HS-5 (cell line): ENCODE measurements at places on chromosomes 5 and 9.
A peak's percentile ranks its signal among the peaks of the same experiment; 100 is the strongest.

DNA sequence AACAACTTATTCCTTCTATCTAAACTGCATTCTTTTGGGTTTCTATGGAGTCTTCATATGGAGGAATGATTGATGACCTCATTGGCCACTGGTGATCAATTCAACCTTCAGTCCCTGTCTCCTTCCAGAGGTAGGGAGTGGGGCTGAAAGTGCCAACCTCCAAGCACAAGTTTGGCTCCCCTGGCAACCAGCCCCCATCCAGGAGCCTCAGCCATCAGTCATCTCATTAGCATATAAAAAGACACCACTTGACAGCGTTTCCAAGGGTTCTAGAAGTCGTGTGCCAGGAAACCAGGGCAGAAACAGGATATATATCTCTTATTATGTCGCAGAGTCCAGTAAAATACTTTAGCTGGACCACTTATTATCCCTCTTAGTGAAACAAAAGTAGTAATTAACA, 9.8 kb downstream of the SLC31A2 start:
- no peak for DNase-seq

GRCh38 chr5:14714706-14715105, 50.2 kb downstream of the OTULIN start:
- no peak for DNase-seq

- DNase-seq = no peak
These were observed 617.5 kb upstream of the GRIN3A start for GRCh38 chr9:102355982-102356381.

DNA sequence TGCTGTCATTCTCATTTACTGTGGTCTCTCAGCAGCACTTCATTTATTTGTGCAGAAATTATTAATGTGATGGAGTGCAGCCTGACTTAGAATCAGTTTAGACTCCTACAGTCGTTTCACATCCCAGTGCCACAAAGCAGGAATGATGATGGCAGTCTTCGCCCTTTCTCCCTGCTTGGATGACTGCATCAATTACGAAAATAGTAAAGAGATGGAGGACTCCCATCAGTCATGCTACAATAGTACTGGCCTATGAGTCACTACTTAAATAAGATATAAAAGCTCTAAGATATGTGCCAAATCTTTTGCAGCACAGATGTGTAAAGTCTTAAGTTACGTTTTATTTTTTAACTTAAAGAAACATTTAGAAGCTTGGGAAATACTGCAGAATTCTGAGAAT, 263.9 kb downstream of the CHSY3 start:
- DNase-seq = peak; percentile 31

- DNase-seq = no peak
These were observed 9.6 kb downstream of the C5orf47 start for GRCh38 chr5:173998531-173998930.

GRCh38 chr9:76444322-76444929, 14.6 kb upstream of the GCNT1 start:
- DNase-seq = no peak

DNA sequence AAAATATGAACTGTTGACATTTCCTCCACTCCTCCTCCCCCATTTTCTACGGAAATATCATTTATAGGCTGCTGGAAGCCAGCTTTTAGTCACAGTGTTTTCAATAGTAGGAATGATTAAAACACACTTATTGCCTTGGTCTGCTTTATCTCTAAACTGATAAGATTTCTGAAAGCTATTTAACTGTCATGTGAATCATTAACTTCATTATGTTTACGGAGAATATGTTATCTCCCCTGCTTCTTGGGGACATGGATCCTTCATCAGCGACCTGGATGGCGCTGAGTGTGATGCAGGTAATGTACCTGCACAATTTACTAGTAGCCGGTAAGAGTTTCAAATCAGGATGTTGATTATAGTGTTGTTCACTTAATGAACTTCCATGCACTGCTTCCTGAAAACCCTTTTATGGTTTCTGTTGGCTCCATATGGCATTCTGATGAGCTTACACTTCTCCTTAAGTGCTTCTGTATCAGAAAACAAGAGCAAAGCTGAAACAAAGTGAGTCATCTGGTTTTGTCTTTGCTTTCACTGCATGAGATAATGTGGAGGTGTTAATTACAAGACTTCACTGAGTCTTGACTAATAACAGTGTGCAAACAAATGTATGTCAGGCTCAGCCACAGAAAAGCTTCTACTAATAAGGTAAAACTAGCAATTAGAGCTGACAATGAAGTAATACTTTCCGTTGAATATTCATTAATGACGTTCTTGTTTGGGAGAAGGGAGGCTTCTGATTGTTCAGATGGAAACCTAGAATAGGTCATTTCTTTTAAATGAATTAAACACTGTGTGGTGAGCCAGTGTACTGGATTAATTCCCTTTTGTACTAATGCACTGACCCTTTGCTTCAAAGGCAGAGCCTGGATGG, 162.4 kb upstream of the ZNF608 start:
- DNase-seq = no peak

DNA sequence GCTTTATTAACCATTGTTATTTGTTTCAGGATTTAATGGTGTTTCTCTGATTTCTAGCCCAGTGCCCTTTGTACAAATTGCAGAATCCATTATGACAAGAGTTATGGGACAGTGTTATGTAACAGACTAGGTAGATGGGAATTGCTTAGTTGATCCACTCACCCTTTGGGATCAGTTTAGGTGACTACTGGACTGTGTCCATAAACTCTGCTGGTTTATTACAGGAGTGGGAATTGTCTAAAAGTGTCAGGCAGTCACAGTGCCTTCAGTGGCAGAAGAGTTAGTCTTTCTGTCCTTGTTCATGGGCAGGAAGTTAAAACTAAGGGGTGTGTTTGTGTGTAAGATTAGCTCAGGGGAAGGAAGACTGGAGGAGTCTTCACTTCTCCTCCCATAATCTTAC, 29.3 kb downstream of the RCL1 start:
- no peak for DNase-seq

DNA sequence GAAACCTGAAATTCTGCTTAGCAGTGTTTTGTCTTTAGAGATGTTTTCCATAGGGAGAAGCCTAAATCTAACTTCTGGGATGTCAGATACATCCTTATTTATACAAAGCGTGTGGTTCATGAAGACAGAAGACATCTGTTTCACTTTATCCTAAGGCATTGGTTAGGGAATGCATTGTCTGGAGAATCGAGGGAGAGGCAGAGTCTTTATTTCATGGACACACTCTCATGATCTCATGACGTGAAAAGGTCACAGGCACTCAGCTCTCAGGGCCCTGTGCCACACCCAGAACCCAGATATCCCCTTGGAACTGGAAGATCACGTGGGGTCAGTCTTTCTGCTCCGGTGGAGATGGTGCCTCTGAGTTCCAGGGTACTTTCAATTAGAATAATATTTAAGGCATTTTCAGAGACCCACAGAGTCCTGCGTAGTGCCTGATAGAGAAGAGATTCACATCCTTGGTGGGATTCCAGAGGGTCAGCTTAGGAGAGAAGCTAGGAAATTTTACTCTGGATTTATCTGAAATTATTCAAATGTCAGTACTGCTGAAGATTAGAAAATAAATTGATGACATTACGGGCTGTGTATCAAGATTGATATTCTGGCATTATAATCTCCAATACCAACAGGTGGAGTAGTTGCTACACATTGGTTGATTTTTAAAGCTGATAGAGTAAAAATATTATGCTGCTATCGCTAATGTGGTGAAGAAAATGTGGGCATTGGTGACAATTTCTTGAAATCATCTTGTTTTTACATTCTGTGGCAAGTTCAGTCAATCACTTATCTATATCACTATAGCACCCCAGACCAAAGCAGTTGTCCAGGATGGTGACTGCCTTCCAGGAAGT, 378.3 kb downstream of the MTRR start:
- no peak for DNase-seq
